ENCODE measurements at places on chromosomes 5 and 9.
A peak's percentile ranks its signal among the peaks of the same experiment; 100 is the strongest.

- DNase-seq: no peak
Measured at GRCh38 chr9:91011891-91012290, 210.3 kb downstream of the SYK start.

GRCh38 chr5:23318960-23319359 is 188.4 kb upstream of the PRDM9 start:
- DNase-seq: no peak

GRCh38 chr5:39175273-39175955 is 43.9 kb downstream of the FYB1 start:
- no peak for DNase-seq

DNA sequence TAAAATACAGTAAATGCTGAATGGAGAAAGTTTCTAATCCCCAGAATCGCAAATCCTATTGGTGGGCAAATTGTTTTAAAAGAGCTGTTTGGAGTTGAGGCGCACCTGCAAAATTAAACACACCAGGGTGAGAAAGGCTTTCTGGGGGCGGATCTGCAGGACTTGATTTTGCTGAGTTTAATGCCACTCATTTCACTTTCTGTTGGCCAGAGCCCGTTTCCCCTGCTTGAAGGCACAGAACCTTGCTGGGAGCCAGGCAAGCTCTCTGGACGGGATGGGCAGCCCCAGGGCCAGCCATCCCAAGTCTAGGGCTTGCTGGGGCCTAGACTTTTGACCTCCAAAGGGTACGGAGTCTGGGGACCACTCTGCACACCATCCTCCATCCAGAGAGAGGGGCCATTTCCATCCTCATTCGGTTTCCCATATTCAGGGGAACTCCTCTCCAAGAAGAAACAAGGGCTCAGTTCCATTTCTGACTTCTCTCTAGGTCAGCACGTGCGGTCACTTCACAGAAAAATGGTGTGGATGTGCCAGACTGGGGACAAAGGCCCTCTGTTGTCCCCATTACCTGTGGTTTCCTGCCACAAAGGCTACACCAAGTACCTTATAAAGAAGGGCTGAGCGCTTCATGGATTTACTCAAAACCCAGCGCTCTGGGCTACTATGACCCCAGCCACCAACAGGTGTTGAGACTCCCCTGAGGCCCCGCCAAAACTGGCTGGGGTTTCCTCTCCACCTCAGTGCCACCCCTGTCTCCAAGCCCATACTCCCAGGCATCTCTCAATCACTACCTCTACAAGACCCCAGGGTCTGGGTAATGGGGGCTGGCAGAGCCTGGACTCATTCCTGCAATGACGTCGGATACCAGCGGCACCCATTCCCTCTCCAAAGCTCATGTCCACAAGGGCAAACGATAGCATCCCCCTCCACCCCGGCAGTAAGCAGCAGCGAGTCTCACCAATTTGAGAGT is 170.0 kb downstream of the AUH start:
- DNase-seq: no peak

DNA sequence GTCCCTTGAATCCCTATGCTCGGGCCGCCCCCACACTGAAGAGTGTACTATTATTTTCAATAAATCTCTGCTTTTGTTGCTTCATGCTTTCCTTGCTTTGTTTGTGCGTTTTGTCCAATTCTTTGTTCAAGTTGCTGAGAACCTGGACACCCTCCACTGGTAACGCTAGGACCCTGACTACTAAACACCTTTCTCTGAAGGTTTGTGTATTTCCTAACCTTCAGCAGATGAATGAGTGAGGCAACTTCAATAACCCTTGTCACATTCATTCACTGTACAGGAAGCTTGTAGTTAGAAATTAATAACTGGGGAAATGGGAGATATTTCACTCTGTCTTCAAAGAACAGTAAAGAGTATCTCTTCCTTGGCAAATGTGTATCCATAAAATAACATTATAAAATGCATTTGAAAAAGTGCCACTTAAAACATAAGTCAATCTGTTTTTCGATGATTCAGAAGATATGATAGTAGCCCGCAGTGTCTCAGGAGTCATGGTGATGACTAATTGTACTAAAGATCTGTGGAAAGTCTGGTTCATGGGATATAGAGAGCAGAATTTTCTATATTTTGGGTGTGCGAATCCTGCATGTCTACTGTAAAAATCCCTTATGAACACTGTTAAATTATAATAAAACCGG is 43.2 kb upstream of the ANKH start:
- no peak for DNase-seq

GRCh38 chr5:100790170-100790665 is 112.9 kb downstream of the ST8SIA4 start:
- no peak for DNase-seq

DNA sequence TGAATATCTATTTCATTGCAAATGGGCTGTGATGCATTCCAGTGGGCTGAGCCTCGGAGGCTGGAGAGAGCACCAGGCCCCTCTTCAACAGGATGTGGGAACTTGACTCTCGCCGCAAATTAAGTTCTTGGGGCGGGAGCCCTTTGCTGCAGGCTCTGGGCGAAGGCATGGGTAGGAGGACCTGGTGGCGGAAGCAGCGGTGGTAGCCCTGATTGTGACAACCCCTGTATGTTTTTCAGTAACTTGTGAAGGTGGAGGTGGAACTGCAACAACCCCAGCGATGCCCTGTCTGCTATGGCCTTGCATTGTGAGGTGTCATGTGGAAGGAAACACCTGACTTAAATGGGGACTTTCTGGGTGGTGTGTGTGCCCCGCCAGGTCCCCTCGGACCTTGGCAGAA is 9.4 kb downstream of the FYB1 start:
- DNase-seq: peak; percentile 68

DNA sequence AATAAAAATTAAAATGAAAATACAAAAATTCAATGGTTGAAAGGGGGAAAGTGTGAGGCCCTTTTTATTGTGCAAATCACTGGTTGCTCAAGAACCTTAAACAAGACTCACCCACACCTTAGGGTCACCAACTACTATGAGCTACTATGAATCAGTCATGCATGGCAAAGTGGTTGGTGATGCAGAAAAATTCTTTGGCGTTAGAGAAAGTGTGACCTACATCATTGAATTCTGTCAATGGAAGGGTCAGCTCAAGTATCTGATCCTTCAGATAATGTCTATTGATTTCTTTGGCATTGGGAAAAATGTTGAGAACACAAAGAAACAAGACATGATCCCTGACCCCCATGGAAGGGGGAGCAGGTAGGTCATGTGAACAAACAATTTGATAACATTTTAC is 149.7 kb upstream of the ADCY2 start:
- DNase-seq: no peak

DNA sequence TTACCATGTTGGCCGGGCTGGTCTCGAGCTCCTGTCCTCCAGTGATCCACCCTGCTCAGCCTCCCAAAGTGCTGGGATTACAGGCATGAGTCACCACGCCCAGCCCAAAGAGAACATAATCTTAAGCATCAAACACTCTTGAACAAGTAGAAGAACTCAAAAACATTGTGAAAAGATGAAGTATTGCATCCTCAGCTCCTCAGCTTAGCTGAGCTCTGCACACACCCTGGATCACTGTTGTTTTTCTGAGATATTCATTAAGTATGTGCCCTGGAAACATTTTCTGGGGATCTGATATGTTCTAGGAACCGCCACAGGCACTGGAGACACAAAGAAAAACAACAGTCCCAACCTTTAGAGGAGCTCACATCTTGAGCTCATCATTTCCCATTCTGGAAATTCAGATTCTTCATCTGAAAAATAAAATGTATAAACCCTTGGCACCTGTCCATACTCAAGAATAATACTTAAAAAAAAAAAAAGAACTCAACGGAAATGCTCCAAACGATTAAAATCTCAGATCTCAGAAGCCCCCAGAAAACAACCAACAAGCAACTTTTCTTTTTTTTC is 62.2 kb upstream of the ZNF462 start:
- DNase-seq: no peak

- DNase-seq: no peak
Measured at GRCh38 chr9:38318759-38319495, 73.6 kb upstream of the ALDH1B1 start.

DNA sequence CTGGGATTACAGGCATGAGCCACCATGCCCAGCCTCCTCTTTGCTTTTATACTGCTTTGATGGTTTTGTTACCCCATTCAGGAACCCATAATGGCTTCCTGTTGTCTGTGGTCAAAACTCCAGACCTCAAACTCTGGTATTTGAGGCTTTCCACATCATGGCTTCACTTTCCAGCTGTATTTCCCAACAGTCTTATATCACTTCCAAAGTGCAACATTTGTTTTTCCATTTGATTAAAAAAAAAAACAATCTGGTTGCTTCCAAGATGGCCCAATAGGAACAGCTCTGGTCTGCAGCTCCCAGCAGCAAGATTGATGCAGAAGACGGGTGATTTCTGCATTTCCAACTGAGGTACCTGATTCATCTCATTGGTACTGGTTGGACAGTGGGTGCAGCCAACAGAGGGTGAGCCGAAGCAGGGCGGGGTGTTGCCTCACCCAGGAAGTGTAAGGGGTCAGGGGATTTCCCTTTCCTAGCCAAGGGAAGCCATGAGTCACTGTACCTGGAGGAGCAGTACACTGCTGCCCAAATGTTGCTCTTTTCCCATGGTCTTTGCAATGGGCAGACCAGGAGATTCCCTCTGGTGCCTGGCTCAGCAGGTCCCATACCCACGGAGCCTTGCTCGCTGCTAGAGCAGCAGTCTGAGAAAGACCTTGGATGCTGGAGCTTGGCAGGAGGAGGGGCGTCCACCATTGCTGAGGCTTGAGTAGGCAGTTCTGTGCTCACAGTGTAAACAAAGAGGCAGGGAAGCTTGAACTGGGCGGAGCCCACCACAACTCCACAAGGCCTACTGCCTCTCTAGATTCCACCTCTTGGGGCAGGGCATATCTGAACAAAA is 458.4 kb downstream of the KDM4C start:
- DNase-seq: no peak

DNA sequence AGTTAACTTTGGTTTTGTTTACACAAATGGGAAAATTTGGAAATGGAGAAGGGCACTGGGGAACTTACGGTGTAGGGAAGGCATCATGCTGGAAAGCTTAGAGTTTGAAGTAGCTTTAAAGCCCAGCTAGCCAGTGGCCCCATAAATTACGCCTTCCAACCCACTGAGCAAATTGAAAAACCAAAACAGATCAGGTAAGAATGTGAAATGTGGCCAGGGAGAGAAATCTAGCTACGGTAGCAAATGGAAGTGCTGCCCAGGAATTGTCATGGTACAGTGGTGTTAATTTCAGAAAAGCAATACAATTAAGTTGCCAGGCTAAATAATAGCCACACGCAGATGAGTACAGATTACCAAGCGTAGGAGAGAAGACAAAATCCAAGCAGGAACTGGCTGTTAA is 654.8 kb downstream of the PRELID2 start:
- no peak for DNase-seq

- DNase-seq: no peak
Measured at GRCh38 chr5:83472508-83473345, 1.2 kb downstream of the VCAN start.

DNA sequence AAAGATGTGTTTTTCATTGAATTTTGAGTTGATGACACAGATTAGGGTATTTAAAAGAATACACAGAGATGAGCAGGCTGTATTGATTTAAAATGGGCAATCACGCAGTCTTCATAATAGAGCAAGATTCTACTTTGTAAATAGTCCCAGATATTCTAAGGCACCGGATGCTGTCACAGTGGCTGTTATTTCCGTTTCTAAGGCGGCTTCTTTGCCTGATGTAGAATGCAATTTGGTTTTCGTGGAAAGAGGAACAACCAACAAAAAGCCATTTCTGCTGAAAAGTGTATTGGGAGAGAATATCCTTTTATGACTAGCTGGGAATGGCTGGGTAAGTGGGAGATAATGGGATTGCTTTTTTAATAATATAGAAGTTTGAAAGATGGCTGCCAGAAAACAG is 17.5 kb downstream of the PRKACG start:
- DNase-seq: no peak

DNA sequence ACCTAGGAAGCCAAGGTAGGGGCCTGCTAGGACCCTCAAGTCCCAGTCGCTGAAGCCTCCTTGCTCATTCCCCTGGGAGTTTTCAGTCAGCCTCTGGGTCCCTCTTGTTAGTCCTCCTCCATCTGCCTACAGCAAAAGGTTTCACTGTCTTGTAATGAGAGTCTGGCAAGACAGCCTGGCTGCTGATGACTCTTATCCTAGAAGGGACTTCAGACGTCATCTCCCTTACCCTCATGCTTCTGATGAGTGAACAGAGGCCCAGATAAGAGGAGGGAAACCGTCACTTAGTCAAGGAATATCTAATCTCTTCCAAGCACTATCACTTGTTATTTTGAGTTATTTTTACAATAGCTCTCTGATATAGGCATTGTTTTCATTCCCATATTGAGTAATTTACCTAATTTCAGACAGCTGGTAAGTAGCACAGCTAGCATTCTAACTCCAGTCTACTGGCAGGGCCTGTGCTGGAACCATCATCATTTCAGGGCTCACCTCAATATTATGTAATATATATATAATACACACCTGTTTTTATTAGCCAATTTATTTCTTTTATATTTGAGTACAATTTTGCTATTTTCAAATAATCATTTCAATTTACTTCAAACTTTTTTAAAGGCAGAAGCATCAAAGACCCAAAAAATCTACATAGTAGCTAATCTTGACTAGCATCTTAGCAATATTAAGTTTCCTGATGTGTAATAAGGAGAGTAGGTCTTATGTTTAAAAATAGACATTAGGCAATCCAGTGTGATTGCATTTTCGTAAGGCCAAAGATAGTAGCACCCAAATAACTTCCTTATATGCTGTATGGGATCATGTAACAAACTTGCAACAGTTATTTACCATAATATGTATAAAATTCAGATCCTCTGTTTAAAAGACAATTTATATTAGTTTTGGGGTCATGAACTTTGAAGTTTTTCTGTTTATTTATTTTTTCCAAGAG is 7.9 kb downstream of the CMYA5 start:
- DNase-seq: no peak

DNA sequence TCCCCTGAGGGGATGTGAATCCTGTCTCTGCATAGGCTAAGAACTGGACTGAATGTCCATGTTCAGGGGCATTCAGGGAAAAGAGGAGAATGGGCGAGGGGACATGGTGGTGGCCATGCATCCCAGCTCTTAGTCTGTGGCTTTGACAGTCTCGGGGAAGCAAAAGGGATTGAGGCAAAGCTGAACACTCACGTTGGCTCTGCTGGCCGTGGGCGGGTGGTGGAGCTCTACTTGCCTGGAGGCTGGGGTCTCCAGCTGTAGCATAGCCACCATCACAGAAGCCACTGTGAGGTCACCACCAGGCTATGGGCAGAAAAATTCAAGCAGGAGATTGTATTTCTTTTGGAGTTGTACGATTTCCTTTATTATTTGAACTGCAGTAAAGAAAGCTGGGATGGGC is 4.1 kb downstream of the GARIN3 start:
- DNase-seq: no peak

GRCh38 chr5:146073239-146073900 is 32.0 kb downstream of the PLAC8L1 start:
- DNase-seq: no peak

DNA sequence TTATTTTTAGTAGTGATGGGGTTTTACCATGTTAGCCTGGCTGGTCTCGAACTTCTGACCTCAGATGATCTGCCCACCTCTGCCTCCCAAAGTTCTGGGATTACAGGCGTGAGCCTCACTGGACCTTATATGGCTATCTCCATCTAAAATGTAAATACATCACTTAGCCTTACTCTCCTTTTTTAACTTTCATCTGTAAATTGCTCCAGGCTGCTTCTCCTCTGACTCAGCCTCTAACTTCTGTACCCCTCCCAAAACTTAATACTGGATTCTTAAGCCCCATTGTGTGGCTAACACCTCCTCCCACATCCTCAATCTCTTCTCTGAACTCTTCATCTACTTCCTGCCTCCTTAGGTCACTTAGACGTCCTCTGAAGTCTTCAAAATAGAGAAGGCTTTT is 4.0 kb downstream of the SNX30 start:
- no peak for DNase-seq

- no peak for DNase-seq
Measured at GRCh38 chr9:5760338-5760737, 72.6 kb downstream of the ERMP1 start.

Data from stimulated activated CD4-positive, alpha-beta T cell treated with anti-CD3 and anti-CD28 coated beads, TNF-alpha, amount 100 ng/mL, for 1 hour (primary cell).